Colonic mucosa (tissue), 4 donors: ENCODE measurements at places on chromosomes 5 and 9.

DNA sequence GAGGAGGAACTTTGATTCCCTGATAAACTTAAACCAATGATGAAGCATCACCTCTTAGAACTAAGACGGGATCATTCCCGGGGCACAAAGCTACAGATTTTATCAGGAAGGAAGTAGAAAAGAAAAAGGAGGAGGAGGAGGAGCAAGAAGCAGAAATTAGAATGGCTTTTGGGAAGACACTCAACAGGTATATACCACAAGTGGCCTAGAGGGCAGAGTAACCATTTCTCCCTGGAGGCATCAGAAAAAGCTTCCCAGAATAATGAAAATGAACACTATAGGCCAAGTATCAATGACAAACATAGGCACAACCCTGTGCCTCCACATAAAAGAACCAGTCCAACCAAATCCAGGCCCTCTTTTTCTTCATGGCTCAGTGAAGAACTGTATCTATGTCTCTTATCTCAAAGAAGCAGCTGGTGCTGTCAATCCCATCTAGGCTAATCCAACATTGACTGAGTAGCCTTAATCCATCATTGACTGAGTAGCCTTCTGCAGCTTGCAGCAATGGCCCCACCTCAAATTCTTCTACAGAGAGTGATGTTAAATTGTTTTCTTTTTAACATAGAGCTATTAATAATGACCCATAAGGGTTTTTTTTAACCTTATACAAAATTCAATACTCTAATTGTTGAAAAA is 178.8 kb upstream of the KIF2A start:
- DNase-seq, result no peak

DNA sequence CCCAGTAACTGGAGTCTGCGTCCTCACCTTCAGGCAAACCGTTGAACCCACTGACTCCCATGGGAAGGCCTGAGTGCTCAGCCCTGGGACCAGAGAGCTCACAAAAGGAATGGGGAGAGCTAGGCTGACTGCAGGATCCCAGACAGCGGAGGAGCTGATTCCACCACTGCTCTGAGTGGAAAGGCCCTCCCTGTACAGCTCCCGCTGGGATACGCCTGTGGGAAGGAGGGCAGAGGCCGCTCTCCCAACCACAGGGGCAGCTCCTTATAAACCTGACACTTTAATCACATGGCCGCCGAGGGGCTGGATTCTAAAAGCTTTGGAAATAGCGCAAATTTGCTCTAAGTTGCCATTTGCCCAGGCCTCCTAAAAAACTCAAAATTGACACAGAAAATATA is 37.1 kb downstream of the DBH start:
- no peak for DNase-seq

- no peak for DNase-seq
Observed at GRCh38 chr9:86279839-86280238, 2.5 kb downstream of the ISCA1 start.

DNA sequence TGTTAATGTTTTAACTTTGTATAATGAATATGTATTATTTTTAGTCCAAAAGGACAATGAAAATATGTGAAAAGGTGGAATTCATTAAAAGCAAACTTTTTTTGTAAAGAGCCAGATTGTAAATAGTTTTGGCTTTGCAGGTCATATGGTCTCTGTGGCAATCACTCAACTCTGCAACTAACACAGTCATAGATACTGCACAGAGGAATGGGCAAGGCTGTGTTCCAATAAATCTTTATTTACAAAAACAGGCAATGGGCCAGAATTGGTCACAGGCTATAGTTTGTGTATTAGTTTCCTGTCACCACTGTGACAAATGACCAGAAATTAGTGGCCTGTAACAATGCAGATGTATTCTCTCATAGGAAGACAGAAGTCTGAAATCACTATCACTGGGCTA is 125.4 kb upstream of the PTCH1 start:
- DNase-seq, result no peak
